ENCODE measurements at places on chromosomes 7 and 10.

DNA sequence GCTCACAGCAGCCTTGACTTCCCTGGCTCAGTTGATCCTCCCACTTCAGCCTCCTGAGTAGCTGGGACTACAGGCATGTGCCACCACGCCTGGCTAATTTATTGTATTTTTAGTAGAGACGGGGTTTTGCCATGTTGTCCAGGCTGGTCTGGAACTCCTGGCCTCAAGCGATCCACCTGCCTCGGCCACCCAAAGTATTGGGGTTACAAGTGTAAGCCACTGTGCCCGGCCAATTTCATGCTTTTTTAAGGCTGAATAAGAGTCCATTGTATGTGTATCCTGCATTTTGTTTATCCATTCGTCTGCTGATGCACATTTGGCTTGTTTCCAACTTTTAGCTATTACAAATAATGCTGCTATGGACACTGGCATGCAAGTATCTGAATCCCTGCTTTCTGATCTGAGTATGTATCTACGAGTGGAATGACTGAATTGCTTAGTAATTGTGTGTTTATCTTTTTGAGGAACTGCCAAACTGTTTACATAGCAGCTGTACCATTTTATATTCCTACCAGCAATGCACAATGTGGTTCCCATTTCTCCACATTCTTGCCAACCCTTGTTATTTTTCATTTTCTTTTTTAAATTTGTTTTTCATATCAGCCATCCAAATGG is 37.3 kb upstream of the TPST1 start:
- DNase-seq, result no peak

- DNase-seq, result no peak
Observed at GRCh38 chr7:28055161-28055544, 125.4 kb downstream of the JAZF1 start.

DNA sequence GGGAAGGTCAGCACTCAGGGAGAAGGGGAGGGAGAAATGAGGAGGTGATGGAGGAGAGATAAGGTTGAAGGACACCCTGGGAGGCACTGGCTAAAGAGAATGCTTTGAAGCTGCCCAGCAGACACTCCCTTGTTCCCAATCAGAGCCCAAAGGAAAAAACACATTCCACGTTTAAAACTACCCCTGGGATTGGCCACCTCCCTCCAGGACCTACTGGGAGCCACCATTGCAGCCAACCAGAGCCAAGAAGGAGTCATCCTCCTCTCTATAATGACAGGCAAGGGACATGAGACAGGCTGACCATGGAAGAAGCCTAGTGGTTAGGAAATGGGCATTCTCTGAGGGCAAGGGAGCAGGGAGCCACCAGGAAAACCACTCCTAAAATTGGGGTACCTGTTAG is 43.8 kb downstream of the MYO1G start:
- DNase-seq, result no peak

DNA sequence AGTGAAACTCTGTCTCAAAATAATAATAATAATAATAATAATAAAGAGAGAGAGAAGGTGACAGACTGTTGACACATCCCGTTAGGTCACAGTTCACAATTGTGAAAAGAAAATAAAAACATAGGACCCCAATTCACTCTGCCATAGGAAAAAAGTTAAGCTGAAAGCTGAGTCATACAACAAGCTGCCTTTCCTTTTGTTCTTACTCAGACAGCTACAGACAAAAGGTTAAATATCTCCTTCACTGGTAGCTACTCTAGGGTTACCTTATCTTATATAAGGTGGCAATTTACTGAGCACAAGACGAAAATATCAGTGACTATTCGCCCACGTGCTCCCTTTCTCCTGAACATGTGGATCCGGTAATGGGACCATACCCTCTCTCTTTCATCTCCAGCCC is 17.5 kb downstream of the TUBAL3 start:
- DNase-seq, result no peak

DNA sequence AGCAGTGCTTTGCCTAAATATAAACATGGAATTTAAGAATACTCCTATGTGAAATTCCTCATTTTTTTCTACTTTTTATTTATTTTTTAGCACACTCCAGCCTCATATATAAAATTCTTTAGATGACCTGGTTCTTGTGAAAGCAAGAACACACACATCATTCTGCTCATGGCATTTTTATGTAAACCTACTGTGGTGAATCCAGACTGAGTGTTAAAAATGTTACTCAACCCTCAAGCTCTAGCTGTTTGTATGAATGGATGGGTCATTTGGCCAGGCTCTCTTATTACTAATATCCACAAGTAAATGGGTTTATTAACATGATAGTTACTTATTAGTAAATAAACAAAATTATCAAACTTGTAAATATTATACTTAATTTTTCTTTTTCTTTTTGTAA is 551.7 kb upstream of the LRRN3 start:
- no peak for DNase-seq

GRCh38 chr7:157291404-157292080 is 45.3 kb upstream of the DNAJB6 start:
- no peak for DNase-seq

DNA sequence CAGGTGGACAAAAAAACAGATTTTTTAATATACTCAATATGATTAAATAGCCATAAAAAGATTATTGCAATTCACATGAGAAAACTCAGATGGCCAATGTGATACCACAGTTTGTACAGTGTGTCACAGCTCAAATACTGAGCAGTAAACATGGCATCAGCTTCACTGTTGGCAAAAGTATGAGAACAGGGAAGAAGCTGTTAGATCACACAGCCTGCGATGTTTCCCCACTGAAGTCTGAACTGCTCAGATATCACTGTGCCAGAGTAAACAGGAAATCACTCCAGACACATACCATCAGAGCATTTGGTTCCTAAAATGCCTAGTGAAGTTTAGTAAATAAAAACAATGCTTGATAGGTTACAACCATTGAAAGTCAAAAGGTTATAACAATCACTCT is 347.8 kb downstream of the ETV1 start:
- no peak for DNase-seq

- DNase-seq, result no peak
Observed at GRCh38 chr7:20374399-20374798, 43.7 kb downstream of the ITGB8 start.

GRCh38 chr7:157383868-157384267 is 47.1 kb downstream of the DNAJB6 start:
- DNase-seq, result no peak

DNA sequence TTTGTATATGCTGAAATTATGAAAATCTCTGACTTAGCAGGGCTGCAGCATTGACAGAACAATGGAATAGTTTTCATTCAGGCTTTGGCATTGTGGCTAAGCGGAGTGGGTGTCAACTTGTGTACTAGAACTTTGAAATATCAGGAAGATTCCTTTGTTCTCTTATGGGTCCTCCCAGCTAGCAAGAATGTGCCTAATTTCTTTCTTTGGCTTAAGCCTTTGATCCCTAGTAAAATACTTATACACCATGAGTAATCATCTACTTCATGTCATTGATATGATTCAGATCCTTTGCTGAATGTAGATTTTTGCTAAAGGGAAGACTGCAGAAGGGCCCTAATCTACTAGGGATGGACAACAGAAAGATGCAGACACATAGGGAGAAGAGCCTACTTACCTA is 6.2 kb downstream of the AVL9 start:
- no peak for DNase-seq

DNA sequence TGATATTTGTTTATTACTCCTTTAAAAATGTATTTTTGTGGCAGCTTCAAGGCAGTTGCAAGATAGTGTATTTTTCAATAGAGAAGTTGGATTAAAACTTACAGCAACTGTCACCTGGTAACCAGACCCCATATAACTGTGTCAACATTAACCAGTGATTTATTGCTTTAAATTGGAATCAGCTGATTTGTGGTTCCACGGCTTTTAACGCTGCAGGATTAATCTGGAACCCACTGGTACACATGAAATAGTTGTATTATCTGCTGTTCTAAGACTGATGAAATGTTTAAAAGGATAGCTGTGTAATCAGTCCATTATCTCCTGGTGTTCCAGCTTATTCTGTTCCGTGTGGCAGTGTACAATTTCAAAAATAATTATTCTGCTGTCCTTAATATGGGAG is 180.2 kb downstream of the CELF2 start:
- no peak for DNase-seq

GRCh38 chr7:152956006-152956405 is 196.5 kb downstream of the ACTR3B start:
- DNase-seq, result peak; percentile 50

DNA sequence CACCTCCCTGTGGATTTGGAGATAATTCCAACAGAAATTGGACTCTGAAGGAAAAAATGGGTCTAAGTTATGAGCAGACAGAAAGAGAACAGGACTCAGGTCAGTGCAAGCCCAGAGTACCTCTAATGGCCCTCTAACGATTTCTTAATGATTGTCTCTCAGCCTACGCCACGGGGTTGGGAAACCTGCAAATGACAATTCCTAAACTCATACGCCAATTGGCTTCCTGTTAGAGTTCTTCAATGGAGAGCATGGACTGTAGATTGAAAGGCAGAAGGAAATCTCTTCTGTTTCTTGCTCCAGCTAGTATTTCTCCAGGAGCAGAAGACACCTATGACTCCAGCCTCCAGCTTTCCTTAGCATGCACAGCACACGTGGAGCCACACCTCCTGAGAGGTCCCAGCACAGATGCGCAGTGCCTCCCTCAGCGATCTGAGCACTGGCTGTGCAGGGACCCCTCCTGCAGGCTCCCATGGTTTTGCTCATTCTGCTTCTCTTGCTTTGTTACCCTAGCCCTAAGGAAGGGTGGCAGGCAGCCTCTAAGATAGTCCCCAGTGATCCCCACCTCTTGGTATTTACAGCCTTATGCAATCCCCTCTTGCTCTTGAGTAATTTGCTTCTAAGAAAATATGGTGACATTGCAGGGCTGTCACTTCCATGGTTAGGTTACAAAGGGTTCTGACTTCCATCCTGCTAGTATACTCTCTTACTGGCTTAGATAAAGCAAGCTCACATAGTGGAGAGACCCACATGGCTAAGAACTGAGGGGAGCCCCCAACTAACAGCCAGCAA is 30.1 kb downstream of the DENND11 start:
- DNase-seq, result no peak

- no peak for DNase-seq
Observed at GRCh38 chr10:77541247-77541646, 96.4 kb downstream of the KCNMA1 start.

GRCh38 chr10:103676851-103677417 is 178.4 kb downstream of the SH3PXD2A start:
- DNase-seq, result no peak

- DNase-seq, result no peak
Observed at GRCh38 chr10:124179308-124180043, 86.1 kb upstream of the CHST15 start.

- no peak for DNase-seq
Observed at GRCh38 chr7:98788966-98789365, 80.8 kb downstream of the TMEM130 start.

DNA sequence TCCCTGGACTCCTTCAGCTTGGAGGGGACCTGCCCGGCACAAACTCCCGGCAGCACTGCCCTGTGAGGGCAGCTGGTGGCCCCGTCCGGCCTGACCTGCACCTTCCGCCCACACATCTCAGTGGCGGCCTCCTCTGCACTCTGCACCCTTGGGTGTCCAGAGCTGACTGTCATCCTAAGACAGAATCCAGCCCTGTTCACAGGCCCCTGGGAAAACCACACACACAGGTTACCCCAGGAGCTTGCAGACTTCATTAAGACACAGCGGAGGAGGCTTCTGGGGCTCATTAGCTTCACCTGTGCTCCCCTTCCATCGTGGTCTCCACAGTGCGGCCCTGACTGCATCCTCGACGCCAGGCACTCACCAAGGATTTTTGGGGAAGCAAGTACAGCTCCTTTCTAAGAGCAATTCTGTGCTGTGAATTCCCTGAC is 51.5 kb upstream of the SHH start:
- no peak for DNase-seq

DNA sequence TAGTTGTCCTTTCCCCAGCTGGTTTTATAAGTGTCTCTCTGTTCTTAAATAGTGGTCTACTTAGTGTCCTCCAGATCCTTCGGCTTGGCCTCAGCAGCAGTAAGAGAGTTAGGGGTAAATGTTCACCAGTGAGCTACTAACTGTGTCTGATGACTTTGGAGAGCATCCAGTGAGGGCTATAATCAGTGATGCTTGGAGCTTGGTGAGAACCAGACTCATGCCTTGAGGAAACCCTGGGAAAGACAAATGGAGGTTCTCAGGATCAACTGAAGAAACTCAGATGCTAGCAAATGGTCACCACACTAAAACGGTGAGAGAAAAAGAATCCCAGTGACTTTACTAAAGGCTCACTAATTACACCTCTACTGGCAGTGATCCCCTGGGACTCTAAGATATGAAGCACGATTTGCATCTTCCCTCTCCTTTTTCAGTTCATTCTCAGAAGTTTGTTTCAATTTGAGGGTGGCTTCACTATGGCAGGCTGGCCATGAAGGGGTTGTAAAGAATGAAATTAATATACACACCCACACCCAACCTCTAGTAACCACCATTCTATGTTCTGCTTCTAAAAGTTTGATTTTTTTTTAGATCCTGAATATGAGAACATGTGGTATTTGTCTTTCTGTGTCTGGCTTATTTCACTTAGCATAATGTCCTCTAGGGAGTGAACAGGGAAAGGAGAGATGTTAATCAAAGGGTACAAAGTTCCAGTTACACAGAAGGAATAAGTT is 177.9 kb downstream of the PDE1C start:
- DNase-seq, result no peak

DNA sequence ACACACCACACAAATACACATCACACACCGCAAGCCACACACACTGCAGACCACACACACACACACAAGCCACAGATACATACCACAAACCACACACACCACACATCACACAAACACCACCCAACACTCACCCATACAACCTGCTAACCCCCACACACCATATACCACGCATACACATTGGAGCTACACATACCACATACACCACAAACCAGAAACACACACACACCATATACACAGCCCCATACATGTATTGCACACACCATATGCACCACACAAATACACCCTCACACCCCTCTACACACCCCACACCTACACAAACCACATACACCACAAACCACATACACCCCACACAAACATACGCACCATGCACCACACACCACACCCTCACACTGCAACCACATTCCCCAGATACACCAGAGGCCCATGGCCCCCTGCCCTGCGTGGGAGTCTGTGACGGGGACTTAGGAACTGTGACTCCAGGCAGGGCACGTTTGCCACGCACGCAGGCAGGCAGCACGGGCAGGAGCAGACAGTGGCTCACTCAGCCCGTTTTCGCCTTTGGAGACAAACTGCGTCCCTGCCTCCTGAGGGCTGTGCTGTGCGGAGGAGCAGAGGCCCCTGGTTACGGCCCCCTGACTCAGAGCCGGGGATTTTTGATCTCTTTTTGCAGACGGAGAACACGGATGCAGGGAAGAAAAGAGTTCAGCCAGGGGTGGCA is 52.6 kb downstream of the TMEM209 start:
- no peak for DNase-seq

GRCh38 chr7:76304888-76305375 is 2.5 kb downstream of the HSPB1 start:
- DNase-seq, result no peak

GRCh38 chr10:46227936-46228562 is 58.7 kb upstream of the ANTXRL start:
- DNase-seq, result peak; percentile 23

DNA sequence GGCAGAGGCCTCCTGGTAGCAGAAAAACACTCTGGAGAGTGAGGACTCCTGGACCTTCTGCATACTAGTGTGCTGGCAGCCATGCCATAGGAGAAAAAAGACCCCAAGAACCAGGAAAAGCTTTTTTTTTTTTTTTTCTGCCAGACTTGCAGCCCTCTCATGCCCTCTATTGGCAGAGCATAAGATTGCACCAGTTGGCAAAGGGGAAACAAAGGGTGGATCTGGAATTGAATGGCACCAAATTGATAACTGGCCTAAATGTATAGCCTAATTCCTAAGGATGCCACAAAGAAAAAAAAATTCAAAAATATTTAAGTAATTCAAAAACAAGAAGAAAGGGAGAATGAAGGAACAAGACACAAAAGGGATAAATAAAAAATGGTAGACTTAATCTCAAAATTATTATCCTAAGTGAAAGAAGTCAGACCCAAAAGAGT is 112.5 kb upstream of the GHITM start:
- DNase-seq, result peak; percentile 46

All from D341Med (cell line).